Memory B cell (primary cell): ENCODE measurements at places on chromosomes 12 and 14.

GRCh38 chr12:44078273-44078672, 242.4 kb downstream of the TMEM117 start:
- DNase-seq, result no peak

GRCh38 chr12:80165746-80166145, 66.4 kb downstream of the OTOGL start:
- DNase-seq, result no peak

GRCh38 chr12:80877721-80878265, 59.9 kb downstream of the LIN7A start:
- DNase-seq, result no peak

DNA sequence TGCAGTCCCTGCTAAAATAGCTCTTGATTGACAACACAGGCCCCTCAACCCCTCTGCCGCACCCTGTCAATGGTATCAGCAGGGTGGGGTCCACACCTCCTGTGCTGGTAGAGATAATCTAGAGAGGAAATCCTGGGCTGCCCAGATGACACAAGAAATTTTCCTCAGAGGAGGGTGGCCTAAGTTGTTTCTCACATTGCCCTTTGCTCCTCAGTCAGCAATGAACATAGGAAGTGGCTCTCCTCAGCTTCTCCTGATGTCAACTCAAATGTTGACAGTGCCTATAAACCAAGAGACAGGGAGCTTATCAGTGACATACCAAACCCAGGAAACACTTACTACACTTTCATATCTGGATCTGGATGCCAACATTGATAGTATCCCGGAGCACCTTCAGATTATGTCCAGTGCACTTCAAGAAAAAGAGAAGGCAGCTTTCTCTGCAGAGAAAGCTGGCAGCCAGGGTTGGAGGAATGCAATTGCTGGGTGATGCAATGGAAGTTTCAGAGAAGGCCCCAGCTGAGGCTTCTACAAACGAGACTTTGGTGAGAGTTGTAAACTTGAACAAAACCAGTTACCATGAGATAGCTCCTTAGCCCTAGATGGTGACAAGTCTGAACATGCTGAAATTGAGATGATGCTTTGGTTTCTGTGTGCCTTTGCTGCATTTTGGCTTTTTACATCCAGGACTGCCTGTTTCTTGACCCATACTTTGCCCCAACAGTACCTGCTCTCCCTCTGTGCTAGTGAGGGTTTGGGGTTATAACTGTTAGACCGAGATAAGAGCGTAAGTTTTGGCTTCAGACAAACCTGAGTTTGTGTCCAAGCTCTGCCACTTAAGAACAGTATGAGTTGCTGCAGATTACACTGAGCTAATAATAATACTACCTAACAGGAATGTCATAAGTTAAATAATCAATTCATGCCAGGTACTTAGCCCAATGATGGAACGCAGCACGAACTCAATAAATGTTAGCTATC, 183.5 kb downstream of the NUAK1 start:
- no peak for DNase-seq

GRCh38 chr12:8018666-8019581, 13.6 kb upstream of the FOXJ2 start:
- peak; percentile 29 for DNase-seq

- DNase-seq, result peak; percentile 70
These were observed 679 bp downstream of the ARF6 start for GRCh38 chr14:49893309-49894213.

DNA sequence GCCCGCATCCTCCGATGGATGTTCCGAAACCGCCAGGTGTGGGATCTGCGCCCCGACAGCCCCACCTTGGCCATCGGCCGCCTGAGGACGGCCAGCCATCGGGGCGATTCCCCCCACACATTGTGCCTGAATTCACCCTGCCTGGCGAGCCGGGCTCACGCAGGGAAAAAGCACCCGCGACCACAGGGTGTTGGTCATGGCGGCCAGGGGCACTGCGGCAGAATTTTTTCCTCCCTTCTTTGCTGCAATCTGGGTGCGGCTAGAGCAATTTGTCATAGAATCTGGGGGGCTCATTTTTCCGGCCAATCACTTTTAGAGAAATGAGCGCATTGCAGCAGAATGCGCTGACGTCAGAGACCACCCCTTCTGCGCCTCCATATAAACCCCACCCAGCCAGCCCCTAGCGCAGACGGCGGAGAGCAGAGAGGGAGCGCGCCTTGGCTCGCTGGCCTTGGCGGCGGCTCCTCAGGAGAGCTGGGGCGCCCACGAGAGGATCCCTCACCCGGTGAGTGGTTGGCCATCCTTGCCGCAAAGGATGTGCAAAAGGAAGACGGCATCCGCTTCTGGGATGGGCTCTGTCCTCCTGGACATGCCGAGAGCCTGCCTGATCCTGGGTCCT, at the start of gene MEG3:
Gene MEG3, plus strand, starts transcription at position 406 of the 619 bp plus-strand sequence.
- no peak for DNase-seq

DNA sequence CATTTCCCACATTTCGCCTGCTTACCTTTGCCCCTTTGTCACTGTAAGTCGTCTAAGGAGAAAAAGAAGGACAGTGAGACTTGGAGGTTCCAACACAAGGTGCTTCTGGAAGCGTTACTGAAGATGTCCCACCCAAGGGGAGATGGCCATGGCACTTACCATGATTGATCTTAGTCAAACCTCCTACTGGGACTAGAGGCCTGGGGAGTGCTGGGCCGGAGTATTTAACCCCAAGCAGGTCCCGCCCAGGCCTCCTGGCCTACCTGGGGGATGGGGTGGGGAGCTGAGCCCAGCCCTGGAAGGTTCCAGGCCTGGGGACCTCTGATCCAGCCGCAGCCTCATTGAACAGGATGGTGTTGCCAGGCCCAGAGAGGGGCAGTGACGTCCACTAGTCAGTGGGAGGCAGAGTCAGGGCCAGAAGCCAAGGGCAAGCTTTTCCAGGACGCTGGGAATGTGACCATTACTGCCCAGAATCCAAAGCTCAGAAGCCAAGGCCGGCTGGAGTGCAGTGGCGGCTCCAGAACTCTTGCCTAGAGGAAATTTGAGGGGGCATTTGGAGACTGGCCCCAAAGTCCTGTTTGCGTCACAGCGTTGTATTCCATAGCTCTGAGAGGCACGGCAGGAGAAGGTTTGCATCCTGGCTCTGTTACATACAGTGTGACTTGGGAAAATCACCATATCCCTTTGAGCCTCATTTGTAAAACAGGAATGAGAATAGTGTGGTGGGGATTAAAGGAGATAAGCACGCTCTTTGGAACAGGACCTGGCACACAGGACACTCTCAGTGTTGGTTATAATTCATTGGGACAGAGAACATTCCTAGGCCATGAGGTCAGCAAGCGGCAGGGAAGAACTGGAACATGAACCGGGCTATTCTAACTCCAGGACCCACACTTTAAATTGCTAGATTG, at the start of gene HPD:
Gene HPD, minus strand, starts transcription at position 198 of the 911 bp plus-strand sequence. Its CDS starts 36 bp downstream, at position 162.
- no peak for DNase-seq
